ENCODE measurements at places on chromosomes 3 and 15.

DNA sequence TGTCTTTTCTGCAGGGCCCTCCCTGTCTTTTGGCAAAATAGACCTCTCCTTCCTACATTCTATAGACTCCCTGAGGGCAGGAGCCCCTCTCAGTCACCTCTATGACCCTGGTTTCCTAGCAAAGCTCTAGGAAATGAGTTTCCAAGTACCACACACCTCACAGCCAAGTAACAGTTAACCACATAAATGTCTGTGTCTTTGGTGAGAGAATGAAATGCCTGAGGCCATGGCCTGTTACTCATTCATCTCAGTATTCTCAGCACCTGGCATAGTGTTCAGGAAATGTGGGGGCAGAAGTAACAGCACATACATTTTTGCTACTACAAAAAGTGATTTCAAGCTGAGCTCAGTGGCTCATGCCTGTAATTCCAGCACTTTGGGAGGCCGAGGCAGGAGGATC lies 21.0 kb downstream of the RFT1 start:
- DNase-seq, result no peak

GRCh38 chr3:172189213-172189612 lies 149.8 kb downstream of the FNDC3B start:
- no peak for DNase-seq

DNA sequence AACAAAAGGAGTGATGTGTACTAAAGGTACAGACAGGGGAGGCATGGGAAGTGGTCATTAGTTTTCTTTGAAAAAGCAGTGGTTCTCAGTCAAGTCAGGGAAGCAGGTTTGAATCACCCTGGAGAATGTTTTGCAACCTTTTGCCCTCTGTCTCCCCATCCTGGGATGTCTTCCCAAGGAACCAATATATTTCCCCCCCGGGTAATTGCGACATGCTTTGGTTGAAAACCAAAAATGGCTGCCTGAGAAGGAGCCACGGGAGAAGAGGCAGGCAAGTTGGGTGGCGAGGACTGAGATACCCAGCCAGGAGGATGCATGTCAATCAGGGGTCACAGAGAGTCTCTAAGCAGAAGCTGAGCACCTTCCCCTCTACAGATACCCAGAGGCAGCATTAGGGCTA lies 20.2 kb upstream of the PPP1R2 start:
- DNase-seq, result no peak

- DNase-seq, result no peak
These were observed 44.5 kb downstream of the OXSM start for GRCh38 chr3:25834346-25834745.

DNA sequence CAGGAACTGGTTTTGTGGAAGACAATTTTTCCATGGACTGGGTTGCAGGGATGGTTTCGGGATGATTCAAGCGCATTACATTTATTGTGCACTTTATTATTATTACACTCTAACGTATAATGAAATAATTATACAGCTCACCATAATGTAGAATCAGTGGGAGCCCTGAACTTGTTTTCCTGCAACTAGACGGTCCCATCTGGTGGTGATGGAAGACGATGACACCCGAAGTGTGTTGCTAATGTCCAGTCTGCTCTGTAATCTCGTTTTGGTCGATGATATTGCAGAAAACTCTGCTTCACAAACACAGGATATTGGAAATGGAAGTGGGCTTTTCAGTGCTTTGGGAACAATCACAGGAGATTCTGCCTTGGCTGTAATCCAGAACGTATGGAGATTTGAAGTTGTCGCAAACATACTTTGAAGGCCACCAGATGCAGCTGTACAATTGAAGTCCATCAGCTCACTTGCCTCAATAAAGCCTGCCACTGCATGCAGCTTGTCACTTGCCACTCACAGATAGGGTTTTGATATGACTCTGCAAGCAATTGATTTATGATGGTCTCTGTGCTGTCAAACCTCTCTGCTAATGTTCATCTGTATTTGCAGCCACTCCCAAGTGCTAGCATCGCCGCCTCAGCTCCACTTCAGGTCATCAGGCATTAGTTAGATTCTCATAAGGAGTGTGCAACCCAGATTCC lies 141.7 kb downstream of the TJP1 start:
- no peak for DNase-seq

- no peak for DNase-seq
These were observed 55.4 kb upstream of the ALDH1A3 start for GRCh38 chr15:100824211-100824610.

GRCh38 chr3:102687851-102688555 lies 253.2 kb downstream of the ZPLD1 start:
- DNase-seq, result no peak

DNA sequence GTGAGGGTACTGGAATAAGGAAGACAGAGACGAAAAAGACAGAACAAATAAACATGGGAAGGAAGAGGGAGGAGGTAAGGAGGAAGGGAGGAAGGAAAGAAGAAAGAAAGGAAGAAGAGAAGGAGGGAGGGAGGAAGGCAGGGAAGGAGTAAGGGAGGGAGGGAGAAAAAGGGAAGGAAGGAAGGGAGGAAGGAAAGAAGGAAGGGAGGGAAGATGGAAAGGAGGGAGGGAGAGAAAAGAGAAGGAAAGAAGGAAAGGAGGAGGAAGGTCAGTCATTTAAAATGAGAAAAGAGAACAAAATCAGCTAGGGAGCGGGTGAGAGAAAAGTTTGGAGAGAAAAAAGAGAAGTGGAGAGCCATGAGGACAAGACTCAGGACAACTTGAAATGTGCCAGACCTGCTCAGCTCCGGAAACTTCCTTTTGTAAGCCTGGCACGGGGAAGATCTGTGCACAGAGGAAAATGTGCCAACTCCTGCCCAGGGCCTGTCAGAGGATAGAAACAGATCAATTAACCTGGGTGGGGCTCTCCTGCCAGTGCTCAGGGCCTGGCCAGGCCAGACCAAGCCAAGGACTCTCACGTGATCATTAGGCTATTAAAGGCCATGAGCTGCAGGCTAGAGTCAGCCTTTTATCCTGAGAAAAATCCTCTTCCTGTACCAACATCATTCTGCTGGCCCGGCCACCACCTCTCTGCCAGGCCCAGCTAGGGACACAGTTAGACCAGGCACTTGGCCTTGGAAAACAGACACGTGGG lies 50.1 kb upstream of the BCL6 start:
- DNase-seq, result no peak

- no peak for DNase-seq
These were observed 137.2 kb upstream of the CBLB start for GRCh38 chr3:106006001-106006400.

- no peak for DNase-seq
These were observed 8.3 kb downstream of the KIF23 start for GRCh38 chr15:69422336-69422895.

DNA sequence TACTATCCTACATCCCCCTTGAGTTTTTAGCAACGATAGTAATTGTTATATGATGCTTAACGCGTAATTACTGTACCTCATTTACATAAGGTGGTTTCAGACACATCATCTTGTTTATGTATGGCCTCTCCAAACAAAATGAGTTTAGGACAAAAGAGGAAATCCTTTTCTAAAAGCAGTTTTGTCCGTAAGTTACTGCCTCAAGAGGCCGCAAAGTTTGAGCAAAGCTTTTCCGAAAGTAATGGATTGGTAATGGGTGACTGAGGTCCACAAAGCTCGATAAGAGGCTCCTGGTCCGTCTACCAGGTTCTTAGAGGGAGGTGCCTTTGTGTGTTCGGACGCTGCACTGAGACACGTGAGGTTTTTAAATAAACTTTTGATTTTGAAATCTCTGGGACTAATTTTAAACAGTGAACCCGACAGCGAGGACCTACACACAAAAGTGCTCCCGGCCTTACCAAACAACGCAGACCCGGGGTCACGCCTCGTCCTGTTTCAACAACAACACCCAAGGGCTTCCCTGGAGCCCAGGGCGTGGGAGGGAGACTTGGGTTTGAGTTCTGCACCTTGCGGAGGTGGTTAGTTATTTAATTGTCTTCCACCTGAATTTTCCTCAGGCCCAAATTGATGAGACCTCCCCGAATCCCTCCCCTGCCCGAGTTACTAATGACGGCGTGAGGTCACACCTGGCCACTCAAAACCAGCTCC lies 456 bp upstream of the C15orf61 start:
- no peak for DNase-seq

DNA sequence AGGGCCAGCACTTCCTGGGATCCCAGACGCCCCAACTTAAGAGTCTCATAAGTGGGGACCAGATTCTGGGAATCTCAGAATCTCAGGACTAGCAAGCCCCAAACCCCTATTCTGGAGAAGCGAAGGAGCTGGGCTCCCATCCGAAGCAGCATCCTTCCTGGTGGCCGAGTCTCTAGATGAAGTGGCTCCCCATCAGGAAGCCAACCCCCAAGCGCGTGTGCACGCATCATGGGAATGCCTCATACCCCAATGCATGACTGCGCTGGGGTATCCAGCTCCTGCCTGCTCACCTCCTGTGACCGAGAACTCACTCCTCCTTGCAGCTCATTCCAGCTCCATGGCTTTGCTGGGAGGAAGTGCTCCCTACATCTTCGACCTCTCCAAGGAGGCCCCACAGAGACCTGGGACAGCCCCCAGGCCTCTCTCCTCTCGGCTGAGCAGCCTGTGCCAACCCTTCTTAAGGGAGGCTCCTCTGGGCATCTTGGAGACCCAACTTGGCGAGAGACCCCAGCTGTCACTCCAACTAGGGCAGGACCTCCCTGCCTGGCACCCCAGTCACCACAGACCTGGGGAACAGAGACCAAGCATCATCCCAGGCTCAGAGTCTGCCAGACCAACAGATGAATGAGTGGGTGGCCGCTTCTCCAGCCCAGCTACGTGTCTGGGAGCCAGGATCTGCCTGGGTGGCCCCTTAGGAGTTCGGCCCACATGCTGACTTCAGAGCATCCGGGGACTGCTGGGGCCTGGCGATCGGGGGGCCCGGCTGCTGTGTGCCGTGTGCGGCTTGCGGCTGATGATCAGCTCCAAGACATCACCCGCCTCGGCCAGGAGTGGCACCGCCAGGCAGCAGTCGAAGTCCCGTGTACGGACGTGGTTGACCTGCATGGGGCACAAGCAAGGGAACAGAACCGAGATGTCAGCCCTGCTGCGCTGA lies 46.9 kb downstream of the GRIP2 start:
- no peak for DNase-seq

GRCh38 chr3:153614563-153614962 lies 452.5 kb downstream of the RAP2B start:
- no peak for DNase-seq

Measured in stimulated activated CD8-positive, alpha-beta memory T cell treated with anti-CD3 and anti-CD28 coated beads, Interleukin-2, amount 100 ng/mL, for 1 hour (primary cell).